ENCODE measurements at places on chromosomes 7 and 10.
A peak's percentile ranks its signal among the peaks of the same experiment; 100 is the strongest.

DNA sequence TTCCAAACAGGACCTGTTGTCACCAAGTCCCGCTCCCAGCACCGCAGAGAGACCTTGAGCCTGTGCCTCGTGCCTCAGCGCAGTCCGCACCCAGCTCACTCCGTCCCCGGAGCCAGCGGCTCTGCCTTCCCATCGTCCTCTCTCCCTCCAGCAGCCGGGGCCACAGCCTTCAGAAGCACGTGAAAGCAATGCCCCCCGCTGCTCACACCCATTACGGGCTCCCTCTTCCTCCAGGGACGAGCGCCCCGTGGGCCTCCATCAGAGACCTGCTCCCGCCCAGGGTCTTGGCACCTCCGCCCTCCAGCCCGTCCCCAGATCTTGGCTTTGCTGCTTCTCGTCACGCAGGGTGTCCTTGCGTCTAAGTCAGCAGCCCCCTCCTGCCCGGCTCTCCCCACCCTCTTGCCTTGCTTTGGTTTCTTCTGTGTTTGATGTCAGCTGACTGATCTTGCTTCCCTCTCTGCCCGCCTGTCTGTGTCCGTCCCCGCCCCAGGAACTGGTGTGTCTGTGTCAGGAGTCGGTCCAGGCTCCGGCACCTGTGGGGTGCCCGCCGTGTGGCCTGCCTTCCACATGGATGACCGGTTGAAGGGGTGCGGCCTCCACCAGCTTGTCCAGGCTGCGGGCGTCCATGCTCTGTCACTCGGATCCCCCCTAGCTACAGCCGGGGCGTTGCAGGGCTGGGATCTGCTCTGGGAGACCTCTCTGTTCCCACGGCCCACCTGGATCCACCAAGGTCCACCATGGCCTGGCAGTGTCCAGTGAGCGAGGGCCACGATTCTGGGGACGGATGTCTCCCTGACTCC lies 61.9 kb downstream of the FOXL3 start:
- peak; percentile 18 for DNase-seq

DNA sequence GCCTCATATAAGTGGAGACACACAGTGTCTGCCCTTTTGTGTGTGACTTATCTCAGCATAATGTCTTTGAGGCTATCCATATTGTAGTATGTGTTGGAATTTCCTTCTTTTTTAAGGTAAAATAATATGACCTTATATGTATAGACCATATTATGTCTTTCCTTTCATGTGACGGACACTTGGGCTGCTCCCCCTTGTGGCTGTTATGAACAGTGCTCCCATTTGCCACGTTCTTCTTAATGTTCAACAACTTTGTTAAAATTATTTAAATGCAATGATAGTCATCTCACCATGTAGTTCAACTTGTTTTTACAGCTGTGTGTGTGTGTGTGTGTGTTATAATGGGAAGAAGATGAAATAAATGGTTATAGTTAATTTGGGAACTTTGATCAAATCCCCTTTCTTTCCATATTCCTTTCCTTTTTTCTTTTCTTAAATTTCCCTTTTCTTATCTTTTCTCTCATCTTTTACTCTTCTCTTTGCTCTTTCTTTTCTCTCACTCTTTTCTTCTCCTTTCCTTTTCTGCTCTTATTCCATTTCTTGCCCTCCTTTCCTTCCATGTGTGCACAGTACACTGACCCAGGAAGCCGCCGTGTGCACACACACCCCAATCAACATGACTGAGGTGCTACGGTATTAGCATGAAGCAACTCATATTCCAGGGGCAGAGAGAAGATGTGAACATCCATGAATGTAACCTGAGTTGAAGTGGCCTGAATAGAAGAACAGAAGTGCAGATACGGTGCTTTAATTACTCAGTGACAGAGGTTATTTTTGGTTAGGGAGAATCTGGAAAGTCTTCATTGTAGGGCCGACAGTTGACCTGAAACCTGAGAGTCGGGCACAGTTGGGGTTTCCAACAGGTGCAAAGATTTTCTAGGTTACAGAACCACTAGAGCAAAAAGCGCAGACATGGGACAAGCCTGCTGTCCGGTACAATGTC lies 596.6 kb downstream of the SDK1 start:
- DNase-seq, result peak; percentile 24

GRCh38 chr7:132705146-132705545 lies 128.9 kb upstream of the PLXNA4 start:
- DNase-seq, result no peak

DNA sequence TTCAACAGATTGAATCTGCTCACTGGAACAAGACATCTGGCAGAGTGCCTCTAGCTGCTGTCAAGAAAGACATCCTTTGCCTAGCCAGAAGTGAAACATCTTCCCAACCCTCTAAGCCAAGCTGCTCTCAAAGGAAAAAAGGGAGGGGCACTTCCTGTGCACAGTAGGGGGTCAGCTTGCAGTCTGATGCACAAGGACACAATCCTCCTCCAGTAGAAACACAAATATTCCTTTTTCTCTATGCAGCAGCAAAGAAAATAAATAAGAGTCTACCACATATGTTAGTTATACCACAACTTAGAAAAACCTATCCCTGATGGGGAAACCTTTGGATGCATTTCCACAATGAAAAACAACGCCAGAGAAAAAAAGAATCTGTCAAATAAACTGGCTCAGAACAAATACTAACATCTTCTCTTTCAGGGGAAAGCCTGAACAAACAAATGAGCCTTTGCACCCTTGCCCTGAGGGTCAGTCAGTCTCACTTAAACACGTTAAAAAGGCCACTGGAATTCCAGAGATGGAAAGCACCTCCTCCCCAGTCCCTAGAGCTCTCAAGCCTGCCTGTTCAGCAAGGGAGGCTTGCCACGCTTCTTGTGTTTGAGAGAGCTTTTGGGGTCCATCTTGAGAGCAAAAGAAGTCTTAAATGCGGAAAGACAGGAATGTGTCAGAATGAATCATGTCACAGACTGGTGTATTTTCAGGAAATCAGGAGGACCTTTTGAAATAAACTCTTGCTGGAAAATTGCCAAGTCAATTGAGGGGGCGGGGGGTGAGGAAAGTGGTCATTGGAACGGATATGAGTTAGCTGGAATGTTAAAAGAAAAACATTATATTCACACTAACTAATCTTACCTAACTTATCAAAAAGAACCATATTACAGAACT lies 7.5 kb downstream of the LAMB1 start:
- no peak for DNase-seq

GRCh38 chr7:98994046-98994944 lies 116.0 kb downstream of the TRRAP start:
- no peak for DNase-seq

- DNase-seq, result no peak
Measured at GRCh38 chr7:138116892-138117291, 40.6 kb downstream of the AKR1D1 start.

GRCh38 chr7:37216156-37216852 lies 232.4 kb downstream of the ELMO1 start:
- no peak for DNase-seq

DNA sequence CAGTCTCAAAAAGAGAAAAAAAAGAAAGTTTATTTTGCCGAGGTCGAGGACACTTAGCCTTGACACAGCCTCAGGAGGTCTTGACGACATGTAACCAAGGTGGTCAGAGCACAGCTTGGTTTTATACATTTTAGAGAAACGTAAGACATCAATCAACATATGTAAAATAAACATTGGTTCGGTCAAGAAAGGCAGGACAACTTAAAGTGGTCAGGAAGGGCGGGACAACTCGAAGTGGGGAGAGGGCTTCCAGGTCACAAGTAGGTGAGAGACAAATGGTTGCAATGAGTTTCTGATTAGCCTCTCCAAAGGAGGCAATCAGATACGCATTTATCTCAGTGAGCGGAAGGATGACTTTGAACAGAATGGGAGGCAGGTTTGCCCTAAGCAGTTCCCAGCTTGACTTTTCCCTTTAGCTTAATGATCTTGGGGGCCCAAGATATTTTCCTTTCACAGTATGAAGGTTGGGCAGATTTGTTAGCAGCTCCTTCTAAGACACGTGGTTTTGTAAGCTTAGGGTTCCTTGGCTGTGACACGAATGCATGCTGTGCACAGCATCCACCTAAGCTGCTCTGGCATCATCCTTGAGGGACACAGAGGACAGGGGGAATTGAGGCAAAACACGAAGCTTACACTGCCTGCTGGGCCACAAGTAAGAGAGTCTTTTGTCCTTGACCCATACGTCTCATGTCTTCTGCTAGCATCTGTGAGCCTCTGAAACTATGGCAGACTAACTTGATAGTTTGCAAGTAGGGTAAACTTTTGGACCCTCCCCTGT lies 3.3 kb upstream of the VDAC2 start:
- DNase-seq, result no peak

- no peak for DNase-seq
Measured at GRCh38 chr10:122087436-122087835, 98.5 kb downstream of the TACC2 start.

- no peak for DNase-seq
Measured at GRCh38 chr7:56110611-56111010, 4.3 kb upstream of the CHCHD2 start.

- no peak for DNase-seq
Measured at GRCh38 chr7:45104844-45105587, 6.5 kb downstream of the TBRG4 start.

- DNase-seq, result no peak
Measured at GRCh38 chr10:6473901-6474370, 106.1 kb downstream of the PRKCQ start.

DNA sequence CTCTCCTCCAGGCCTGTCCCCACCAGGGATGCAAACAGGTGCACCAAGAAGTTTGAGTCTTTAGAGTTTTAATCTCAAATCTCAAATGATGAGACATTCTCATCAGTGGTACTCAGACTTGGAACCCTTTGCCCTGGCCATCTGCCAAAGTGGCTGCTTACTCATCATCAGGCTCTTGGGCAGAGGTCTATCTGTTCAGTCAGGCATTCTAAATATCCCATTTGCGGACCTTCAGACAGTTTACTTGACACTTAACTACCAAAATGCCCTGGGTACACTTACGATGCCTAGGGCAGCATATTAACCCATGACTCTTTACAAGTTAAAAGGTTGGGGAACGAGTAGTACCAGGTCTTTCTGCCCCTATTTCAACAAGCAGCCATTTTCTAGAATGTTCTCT lies 61.2 kb upstream of the YAE1 start:
- no peak for DNase-seq

DNA sequence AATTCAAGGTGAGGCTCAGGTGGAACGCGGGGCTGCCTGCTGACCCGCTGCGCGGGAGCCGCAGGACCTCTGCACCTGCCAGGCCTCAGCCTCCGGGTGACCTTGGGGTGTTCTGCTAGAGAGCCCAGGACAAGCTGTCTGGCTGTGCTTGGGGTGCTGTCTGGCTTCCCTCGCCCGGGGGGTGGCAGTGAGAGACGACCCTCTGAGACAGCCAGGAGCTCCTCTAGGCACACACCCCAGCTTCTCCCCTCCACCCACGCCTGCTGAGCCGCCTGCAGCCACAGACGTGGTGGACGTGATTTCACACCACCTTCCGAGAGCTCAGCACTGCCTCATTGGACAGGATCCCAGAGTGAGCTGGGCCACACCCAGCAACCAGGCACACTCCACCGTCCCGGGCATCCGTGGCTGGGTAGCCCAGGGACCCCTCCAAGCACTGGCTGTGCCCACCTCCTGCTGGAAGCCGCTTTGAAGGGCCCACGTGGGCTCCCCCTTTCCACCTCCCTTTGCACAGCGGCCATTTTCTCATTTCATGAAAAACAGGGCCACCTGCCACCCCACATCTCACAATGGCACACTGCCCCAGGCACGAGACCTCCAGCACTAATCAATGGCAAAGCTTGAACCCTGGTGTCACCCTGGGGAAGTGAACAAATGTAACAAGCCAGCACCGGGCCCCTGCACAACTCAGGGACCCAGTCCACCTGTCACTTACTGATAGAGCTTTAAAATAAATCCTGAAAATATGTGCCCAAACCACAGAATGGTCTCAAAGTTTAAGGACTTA lies 35.0 kb downstream of the ZFAND2A start:
- no peak for DNase-seq

DNA sequence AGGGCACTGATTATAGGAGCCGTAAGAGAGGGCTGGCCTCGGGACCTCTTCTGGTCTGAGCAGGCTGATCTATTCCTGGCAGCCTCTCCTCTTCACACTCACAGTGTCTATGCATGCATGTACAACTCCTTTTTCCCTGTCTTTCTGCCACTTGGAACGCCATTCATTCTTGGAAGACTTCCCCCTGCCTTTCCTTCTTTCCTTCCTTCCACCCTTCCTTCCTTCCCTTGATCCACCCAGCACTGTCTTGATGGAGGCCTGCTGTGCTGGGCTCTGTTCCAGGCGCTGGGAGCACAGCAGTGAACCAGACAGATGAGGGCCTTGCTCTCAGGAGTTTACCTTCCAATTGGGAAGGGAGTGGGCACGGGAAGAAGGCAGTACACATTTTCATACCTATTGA lies 114.8 kb downstream of the SH3PXD2A start:
- no peak for DNase-seq

DNA sequence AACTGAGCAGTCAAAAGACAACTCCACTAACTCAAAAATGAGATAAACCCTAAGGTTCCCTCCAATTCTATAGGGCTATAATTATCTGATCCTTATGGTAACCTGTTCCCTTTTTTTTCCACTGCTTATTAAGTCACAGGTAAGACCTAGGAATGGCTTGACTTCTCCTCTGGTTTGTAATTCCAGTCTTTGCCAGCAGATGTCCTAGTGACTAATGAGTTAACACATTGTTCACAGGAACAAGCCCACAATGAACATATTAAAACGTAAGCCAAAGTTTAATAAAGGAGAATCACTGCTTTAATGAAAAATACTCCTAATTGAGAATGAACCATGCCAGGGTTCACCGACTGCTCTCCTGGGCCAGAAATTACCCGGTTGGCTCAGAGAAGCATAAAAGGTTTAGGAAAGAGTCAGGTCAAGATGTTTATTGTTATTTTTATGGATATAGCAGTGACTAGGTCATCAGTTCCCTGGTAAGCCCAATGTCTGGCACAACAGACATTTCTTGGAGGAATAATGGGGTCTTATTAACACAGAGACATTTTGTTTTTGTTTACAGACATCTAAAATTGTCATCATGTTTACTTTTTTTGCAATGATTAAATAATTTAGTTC lies 120.1 kb downstream of the ELAPOR2 start:
- DNase-seq, result no peak

- no peak for DNase-seq
Measured at GRCh38 chr7:11491811-11492210, 340.2 kb downstream of the THSD7A start.

DNA sequence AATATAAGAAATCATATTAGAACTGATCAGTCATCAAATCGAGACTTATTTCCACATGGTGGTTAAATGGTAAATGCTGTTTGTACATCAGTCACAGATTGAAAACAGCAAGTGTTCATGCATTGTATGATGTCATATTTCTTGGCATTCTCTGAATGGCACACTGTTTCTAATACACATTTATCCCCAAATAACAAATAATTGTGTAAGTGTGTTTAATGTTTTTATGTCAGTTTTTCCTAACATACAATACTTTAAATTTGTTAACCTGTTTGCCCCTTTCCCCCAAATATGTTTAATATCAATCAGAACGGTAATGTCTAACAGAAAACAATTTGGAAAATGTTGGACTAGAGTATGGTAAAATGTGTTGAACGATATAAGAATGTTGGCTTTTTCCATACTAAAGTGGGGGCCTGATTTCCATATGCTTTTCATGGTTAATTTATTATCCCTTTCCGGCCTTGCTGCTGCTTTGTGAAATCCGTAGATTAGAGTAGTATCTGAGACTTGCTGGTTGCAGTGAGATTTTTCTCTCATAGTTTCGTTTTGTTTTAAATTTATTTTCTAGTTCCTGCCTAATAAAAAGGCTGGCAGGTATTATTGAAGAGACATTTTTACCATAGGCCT lies 23.7 kb downstream of the RAB18 start:
- no peak for DNase-seq
